ENCODE measurements at places on chromosomes 5 and 9.

GRCh38 chr9:87310827-87311523 lies 186.7 kb upstream of the DAPK1 start:
- no peak for DNase-seq

DNA sequence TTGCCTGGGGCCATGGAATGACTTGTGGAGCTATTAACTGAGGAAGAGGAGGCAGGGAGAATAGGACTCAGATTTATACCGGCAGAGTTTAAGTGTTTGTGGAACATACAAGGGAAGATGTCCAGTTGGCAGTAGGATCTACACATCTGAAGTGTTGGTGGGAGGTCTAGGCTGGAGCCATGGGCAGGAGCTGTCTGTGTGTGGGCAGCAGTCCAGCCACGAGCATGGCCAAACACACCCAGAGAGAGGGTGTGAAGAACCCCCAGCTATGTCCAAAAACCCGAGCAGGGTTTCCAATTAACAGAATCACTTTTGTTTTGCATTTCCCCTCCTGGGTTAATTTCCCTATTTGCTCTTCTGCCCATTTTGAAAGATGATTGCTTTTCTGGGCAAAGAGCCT lies 393.7 kb downstream of the CDK5RAP2 start:
- no peak for DNase-seq

- DNase-seq: no peak
These were observed 91.6 kb downstream of the UBE2QL1 start for GRCh38 chr5:6540111-6540827.

DNA sequence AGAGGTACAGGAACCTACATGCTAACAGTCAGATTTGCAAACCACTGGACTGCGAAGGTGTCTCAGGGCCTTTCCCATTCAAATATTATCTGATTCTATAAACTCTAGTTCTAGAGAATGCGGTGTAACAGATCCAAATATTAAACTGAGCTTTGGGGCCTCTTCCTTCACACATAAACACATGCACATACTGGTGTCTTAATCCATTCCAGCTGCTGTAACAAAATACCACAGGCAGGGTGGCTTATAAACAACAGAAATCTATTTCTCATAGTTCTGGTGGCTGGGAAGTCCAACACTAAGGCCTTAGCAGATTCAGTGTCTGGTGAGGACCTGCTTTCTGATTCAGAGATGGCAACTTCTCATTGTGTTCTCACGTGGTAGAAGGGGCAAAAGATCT lies 30.2 kb downstream of the RETREG1 start:
- no peak for DNase-seq

- DNase-seq: no peak
These were observed 29.7 kb upstream of the FCN1 start for GRCh38 chr9:134947265-134947955.

DNA sequence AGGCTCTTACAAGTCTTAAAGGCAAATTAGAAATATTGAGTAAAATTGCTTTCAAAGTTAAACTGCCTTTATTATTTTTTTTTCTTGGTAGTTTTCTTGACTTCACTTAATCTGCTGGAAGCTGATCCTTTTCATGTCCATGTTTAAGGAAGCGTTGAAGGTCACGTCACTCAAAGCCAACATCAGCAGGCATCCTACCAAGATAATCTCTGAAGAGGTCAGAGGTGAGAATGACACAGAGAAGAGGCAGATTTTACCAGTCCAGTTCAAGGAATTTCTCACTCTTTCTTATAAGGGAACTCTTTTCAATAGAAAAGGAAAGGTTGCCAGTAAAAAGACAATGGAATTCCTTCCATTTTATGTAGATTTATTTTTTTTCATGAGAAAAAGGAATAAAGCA lies 259.8 kb downstream of the ANXA1 start:
- DNase-seq: no peak

- DNase-seq: no peak
These were observed 206.4 kb upstream of the EGFLAM start for GRCh38 chr5:38051711-38052511.

DNA sequence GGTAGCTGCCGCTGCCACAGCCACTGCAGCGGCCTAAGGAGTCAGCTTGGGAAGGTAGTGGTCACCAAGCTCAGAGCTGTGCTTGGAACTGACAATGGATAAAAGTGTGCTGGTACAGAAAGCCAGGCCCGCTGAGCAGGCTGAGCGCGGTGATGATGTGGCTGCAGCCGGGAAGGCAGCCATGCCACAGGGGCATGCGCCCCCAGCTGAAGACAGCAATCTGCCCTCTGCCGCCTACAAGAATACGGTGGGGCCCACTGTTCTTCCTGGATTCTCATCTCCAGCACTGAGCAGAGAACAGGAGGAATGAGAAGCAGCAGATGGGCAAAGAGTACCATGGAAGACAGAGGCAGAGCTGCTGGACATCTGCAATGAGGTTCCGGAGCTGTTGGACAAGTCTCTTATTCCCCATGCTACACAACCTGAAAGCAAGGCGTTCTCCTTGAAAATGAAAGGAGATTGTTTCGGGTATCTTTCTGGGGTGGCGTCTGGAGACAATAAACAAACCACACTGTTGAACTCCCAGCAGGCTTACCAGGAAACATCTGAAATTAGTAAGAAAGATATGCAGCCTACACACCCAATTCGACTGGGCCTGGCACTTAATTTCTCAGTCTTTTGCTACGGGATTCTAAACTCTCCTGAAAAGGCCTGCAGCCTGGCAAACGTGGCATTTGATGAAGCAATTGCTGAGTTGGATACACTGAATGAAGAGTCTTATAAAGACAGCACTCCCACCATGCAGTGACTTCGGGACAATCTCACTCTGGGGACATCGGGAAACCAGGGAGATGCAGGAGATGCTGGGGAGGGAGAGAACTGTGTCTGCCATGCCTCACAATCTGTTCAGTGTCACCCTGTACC lies 22.8 kb upstream of the ANKRD18A start:
- no peak for DNase-seq

- DNase-seq: no peak
These were observed 51.9 kb upstream of the ZSWIM6 start for GRCh38 chr5:61280205-61280604.

GRCh38 chr5:135238622-135239452 lies 160.2 kb downstream of the MACROH2A1 start:
- DNase-seq: no peak

GRCh38 chr5:68515514-68515913 lies 300.0 kb downstream of the PIK3R1 start:
- no peak for DNase-seq

- no peak for DNase-seq
These were observed 272.7 kb downstream of the TLE1 start for GRCh38 chr9:81416476-81417298.

GRCh38 chr9:126696401-126697145 lies 82.8 kb downstream of the LMX1B start:
- DNase-seq: no peak

DNA sequence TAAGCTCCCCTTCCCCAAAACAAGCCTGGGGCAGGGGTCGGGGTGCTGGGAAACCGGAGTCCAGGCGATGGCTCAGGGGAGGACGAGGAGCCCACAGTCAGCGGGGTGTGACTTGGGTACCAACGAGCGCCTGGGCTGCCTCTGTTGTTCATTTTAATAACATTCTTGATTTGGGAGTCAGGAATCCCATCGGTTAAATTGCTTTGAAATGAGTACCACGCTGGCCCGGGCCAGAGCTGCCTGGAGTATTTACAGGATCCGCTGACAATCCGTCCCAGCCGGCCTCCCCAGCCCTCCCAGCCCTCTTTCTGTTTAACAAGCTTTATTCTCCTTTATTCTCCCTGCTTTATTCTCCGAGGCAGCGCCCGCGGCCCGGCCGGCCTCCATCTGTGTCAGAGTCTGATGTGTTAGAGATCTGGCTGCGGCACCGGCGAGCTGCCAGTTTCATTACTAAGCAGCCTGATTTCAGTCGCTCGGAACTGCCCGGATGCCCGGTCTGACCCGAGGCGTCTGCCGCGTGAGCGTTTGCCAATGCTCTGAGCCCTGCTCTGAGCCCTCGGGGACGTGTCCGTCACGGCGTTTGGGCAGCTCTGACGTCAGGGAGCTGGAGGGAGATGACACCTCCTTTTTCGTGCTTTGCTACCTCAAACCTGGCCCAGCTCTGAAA lies 16.5 kb upstream of the QRFP start:
- no peak for DNase-seq

DNA sequence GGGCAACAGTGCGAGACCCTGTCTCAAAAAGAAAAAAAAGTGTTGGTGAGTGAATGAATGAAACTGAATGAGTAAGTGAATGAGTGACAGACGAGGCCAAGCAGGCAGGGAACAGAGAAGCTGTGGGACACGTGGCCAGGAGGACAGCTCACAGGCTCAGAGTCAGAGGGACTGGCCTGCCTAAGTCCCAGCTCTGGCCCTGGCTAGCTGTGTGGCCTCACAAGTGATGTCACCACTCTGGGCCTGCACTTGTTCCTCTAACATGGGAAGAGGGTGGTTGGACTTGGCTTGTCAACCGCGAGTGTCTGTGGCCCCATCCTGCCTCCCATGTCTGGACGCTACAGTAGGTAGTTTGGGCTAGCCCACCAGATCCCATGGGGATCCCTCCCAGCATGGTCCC lies 4.7 kb upstream of the PLPP7 start:
- no peak for DNase-seq

Data from activated T-helper 1 cell treated with Interleukin-2 at 50 U/mL for 16 hours (primary cell).